NCI-H2107 (cell line): ENCODE measurements at places on chromosomes 16 and 17.
A peak's percentile ranks its signal among the peaks of the same experiment; 100 is the strongest.

DNA sequence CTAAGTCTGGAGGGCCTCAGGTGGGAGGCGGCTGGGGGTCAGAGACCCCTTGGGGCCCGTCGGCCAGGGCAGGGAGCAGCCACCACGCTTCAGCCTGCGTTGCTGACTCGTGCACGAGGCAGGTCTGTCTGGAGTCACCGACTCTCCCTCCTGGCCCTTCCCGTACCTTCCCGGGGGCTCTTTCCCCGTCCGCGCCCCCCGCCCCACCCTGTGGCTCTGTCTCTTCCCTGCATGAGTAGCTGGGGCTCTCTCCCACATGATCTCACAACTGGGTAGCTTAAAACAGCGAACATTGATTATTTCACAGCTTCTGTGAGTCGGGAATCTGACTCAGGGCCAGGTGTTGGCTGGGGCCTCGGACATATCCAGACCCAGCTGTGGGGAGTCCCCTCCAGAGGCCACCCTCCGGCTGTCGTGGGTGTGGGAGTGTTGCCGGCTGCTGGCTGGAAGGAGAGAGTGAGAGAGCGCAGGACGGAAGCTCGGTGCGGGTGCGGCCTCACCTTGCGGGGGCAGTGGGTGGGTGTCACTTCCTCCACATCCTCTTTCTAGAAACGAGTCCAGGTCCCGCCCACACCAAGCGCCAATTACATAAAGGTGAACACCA is 17.3 kb downstream of the BAHCC1 start:
- no peak for DNase-seq

GRCh38 chr17:38748149-38748891 is at the start of gene PCGF2:
TSS of gene PCGF2 (minus strand) at chr17:38748336. CDS start at chr17:38740402, 7,934 bp downstream.
- DNase-seq = peak; percentile 77

GRCh38 chr16:57725151-57725550 is 10.4 kb upstream of the KATNB1 start:
- no peak for DNase-seq

GRCh38 chr16:4500272-4500671 is 24.1 kb downstream of the HMOX2 start:
- DNase-seq = no peak

DNA sequence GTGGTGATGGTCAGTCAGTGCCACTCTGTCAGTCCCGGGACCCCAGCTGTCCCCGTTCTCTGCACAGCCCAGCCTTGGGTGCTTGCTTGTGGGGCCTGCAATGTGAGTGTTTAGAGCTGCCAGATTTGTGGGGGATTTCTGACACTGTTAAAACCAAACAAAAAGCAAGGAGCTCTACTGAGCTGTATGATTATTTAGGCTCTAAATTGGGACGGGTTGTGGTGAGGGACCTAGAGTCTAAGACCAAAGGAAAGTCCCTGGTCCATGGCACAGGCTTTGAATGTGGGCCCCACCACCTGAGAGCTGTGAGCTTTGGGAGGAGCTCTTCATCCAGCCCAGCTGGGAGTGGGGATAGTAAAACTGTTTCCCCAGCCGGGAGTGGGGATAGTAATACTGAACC is 63.3 kb downstream of the KSR1 start:
- no peak for DNase-seq

DNA sequence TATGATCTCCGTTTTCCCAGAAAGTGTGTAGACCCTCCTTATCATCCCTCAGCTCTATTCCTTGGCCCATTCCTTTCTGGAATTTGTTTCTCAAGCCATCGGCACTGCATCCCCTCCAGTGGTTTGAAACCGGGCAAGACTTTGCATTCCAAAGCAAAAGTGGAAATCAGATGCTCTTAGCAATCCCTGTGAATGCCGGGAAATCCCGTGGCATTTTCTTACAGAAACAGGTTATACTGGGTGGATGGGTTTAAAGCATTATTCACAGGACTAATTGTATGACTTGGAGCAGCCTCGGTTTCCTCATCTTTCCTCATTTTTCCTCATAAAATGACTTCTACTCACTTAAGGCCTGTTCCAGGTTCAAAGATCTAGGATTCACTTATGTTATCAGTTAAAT is 52.0 kb downstream of the MAP2K6 start:
- no peak for DNase-seq

DNA sequence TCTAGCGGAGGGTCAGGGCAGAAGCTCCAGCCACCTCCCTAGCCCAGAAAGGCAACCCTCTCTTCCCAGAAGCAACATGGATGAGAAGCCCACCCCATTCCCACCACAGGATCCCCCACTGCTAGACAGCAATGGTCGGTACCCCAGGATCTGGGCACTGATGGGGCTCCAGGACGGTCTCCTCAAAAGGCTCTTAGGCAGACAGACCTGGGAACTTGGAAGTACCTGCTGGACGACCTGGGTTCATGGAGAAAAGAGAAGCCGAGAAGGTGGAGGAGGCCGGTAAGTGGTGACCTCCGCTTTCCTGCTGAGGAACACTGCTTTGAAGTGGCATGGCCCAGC is 96.6 kb downstream of the TBC1D16 start:
- DNase-seq = no peak

- DNase-seq = no peak
Measured at GRCh38 chr16:75235721-75236193, 15.7 kb downstream of the BCAR1 start.

DNA sequence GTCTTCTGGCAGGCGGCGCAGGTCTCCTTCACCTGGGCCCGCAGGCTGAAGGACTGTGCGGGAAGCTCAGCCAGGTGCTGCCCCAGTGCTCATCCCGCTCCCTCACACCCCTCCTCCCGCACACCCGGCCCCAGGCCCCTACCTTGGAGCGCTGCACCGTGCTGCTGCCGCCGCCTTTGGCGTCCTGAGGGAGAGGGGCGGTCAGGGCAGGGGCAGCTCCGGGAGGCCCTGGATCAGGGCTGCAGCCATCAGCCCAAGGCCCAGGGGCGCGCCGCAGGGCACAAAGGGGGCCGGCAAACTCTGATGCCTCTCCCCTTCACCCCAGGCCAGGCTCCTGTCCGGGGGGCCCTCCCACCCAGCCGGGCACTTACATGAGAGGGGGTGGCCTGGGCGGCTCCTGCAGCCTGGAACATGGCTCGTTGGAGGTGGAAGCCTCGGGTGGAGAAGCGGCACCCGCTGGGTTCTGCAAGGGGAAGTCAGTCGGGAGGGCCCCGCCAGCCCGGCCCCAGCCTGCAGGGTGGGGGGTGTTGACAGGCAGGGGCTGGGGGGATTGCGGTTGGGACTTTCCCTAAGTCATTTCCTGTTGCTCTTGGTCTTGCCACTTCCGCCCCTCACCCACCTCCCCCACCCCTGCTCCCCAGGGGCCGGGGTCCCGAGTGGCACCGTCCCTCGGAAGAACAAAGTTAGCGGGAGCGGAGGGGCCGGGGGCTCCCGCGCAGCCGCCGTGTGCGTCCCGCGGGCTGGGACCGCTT is 863 bp downstream of the LIMD2 start:
- DNase-seq = no peak

GRCh38 chr17:2191785-2192184 is 111.8 kb downstream of the SMG6 start:
- no peak for DNase-seq

DNA sequence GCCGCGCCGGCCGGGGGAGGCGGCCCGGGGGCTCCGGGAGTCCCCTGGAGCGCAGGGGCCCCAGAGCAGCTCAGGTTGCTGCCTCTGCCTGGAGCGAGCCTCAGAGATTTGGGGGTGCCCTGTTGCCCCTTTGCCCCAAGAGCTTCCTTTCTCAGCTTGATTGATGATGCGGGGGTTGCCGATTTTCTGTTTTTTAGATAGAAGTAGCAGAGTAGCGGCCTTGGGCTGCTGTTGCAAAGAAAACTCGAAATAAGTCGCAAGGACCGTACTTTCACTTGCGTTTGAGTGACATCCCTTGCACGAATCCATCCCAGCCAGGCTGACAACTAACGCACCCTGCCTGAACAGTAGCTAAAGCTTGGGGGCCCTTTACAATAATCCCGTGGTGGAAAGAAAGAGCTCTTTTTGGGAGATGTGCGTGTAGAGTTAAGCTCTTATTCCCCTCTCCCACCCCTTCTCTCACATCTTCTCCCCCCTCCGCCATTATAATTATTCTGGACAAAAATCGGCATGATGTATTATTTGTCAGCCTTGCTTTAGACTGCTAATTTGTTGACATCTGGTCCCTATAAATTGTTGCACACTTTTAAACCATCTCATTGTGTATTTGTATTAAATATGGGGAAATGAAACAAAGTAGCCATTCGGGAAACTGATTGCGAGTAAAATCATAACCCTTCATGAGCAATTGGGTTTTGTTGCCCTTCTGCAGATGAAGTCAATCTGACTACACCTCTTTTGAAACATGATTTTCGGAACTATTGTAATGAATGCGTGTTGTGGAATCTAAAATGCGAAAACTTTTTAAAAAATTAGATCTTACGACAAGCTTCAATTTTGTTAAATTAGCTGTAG is 873 bp downstream of the USP10 start:
- DNase-seq = no peak

DNA sequence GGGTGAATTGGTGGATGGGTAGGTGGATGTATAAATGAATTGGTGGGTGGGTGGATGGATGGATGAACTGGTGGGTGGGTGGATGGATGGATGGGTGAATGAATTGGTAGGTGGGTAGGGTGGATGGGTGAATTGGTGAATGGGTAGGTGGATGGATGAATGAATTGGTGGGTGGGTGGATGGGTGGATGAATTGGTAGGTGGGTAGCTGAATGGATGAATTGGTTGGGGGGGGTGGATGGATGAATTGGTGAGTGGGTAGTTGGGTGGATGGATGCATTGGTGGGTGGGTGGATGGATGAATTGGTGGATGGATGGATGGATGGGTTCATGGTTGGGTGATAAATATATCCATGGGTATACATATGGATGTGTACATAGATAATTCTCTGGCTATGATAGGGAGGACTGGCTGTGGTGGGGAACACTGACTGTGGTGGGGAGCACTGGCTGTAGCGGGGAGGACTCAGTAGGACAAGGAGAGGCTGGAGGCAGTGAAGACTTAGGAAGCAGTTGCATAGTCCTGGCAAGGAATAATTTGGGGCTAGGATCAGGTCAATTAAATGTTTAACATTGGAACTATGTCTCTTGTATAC is 54.4 kb downstream of the ABCC1 start:
- DNase-seq = no peak

DNA sequence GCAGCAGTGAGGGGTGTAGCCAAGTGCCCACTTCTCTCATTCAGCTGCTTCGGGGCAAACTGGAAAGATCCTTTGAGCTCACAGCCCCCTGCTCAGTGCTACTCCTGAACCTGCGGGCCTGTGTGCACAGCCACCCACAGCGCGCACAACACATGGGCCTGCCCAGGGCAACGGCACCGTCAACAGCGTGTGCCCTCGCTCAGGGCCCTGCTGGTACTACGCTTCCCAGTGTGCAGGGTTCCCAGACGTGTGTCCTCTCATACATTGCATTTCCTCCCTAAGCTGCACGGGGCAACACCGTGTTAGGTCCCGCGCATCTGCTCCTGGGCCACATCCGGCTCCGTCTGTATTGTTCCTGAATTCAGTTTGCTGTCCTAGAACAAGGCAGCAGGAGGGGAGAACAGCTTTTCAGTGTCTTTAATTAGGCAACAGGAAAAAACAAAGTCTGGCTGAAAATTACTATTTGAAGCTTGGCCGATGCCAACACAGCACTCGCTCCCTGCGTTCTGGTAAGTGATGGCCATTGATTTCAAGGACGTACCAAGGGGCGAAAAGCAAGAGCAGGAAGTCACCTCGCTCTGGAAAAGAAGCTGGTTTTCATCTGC is 15.2 kb downstream of the MRM3 start:
- DNase-seq = no peak

DNA sequence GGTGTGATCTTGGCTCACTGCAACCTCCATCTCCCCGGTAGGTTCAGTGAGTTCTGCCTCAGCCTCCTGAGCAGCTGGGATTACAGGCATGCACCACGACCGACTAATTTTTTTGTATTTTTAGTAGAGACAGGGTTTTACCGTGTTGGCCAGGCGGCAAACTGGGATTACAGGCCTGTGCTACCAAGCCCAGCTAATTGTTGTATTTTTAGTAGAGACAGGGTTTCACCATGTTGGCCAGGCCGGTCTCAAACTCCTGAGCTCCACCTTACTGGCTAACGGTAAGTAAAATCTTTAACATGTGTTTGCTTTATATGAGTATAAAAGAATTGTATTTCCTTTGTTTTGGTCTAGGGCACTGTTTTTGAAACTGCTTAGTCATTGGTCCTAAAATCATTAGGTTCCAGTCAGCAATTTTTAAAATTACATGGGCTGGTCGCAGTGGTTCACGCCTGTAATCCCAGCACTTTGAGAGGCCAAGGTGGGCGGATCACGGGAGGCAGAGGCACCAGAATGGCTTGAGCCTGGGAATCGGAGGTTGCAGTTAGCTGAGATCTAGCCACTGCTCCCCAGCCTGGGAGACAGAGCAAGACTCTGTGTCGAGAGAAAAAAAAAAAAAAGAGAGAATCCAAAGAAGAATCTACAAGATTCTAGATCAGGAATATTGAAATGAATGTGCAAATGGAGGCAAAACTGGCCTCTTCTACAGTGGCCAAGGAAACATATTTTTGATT is 3.6 kb downstream of the FLYWCH1 start:
- DNase-seq = no peak

DNA sequence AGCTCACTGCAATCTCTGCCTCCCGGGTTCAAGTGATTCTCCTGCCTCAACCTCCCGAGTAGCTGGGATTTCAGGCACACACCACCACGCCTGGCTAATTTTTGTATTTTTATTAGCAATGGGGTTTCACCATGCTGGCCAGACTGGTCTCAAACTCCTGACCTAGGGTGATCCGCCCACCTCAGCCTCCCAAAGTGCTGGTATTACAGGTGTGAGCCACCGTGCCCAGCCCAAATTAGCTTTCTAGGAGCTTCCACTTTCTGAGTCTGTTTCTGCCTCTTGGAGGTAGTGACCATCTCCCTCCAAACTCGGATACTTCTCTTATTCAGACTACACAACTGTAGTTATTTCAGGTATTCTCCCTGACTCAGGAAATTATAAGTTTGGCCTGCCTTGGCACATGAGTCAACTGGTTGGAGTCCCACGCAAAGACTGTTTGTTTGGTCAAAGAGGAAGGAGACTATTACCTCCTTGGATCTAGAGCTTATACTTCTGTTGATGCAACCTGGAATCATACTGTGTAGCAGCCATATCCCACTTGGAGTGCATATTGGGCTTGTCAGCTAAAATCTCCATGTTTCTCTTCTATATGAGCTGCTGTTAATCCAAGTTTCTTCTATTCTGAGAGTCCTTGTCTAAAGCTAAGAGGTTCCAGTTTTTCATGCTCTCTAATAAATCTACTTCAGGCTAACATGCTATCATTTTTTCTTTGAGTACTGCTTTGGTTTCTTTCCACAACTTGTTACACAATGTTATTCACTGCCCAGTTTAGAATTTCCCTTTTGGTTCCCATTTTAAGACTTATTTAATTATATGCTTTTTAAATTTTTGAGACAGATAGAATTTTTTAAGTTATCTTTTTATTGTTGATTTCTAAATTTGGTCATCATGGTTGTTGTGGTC is 7.5 kb downstream of the IL4R start:
- DNase-seq = no peak

GRCh38 chr16:66035096-66035495 is 331.4 kb upstream of the CDH5 start:
- no peak for DNase-seq

GRCh38 chr17:72640415-72641165 is 451.9 kb downstream of the SLC39A11 start:
- peak; percentile 32 for DNase-seq
